Naive thymus-derived CD8-positive, alpha-beta T cell (primary cell): ENCODE measurements at places on chromosomes 12 and 14.

GRCh38 chr14:93100570-93100969 is 15.2 kb downstream of the ITPK1 start:
- DNase-seq = no peak

GRCh38 chr12:28296287-28296686 is 106.0 kb downstream of the CCDC91 start:
- no peak for DNase-seq

DNA sequence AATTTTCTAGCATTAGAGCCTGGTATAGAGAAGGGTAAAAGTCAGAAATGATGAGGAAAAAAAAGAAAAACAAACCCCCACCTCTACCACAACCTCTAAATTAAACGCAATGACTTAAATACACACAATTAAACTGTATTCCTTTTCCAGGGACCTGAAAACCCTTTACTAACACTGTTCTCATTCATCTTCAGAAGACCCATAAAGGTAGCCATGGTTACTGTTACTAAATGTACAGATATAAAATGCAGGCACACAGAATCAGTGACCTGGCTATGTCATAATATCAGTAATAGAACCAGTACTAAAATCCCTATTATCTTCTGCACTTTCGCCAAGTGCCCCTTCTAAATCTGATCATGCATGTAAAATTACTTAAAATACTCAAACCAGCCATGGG is 1.4 kb downstream of the ACIN1 start:
- DNase-seq = no peak

DNA sequence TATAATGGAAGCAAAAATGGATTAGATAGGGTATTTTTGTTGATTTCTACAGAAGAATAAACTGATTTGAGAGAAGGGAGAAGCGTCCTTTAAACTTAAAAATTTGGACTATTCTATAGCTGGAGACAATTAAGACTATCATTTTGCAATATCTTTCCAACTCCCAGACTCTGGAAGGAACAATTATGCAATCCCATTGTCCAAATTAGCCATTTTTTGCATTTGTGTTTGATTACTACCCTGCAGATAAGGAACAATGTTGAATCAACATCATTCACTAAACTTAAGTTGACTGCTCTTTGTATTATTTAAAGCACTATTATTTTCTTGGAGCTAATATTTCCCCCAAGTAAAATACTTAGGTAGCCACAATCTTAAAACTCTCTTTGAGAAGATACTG is 34.8 kb upstream of the SELPLG start:
- DNase-seq = no peak

DNA sequence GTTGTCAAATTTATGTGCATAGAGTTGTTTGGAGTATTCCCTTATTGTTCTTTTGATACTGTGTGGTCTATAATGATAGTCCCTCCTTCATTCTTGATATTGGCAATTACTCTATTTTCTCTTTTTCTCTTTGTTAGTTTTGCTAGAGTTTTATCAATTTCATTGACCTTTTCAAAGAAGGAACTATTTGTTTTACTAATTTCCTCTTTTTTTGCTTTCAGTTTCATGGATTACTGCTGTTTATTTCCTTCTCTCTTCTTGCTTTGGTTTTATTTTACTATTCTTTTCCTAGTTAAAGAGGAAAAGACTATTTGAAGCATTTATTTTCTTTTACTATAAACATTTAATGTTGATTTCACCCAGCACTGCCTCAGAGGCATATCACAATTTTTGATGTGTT is 250.9 kb upstream of the PELI2 start:
- no peak for DNase-seq
